ENCODE measurements at places on chromosomes 4 and X. TPM values are rescaled to one million over a fixed set of nuclear protein-coding genes. Genes with fewer than 3 reads are reported as not detected.

GRCh38 chr4:54837576-54838140 lies 179.9 kb downstream of the KIT start:
- H3K36me3 ChIP-seq = no peaks in the 10 kb centered on the region
- no peak overlapping the region for H3K4me3 ChIP-seq
- no peak overlapping the region for H3K27ac ChIP-seq
- H3K27me3 ChIP-seq = no peaks in the 10 kb centered on the region
- H3K4me1 ChIP-seq = peaks cover 14% of the 10 kb centered on the region

DNA sequence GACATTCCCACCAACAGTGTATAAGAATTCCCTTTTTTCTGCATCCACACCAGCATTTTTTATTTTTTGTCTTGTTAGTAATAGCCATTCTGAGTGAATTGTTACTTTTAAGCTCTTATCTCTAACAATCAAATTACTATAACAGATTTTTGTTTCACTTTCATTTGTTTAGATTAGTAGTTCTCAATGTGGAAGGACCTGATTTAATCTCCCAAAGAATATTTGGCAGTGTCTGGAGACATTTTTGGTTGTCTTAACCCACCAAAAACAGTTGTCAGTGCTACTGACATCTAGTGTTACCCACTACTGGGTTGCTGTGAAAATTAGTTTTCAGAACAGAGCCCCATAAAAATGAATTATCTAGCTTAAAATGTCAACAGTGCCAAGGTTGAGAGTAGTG lies 37.9 kb downstream of the RUFY3 start:
- H3K27me3 ChIP-seq = no peaks in the 10 kb centered on the region
- peaks cover 13% of the 10 kb centered on the region for H3K36me3 ChIP-seq
- DNase-seq = no peak

GRCh38 chr4:46820154-46820553 lies 88.9 kb downstream of the COX7B2 start:
- no peak overlapping the region for H3K4me3 ChIP-seq
- no peaks in the 10 kb centered on the region for H3K4me1 ChIP-seq
- no peaks in the 10 kb centered on the region for H3K27me3 ChIP-seq
- H3K36me3 ChIP-seq = no peaks in the 10 kb centered on the region
- no peak for DNase-seq

GRCh38 chrX:7801711-7802110 lies 41.3 kb upstream of the VCX start:
- no peaks in the 10 kb centered on the region for H3K27me3 ChIP-seq
- H3K27ac ChIP-seq = no peak overlapping the region
- peaks cover 7% of the 10 kb centered on the region for H3K4me1 ChIP-seq
- no peak overlapping the region for H3K4me3 ChIP-seq
- DNase-seq = no peak
- no peaks in the 10 kb centered on the region for H3K36me3 ChIP-seq

- H3K4me1 ChIP-seq = peaks cover 4% of the 10 kb centered on the region
- H3K27me3 ChIP-seq = peaks cover 3% of the 10 kb centered on the region
- no peak overlapping the region for H3K4me3 ChIP-seq
These were observed 14.7 kb upstream of the VEGFD start for GRCh38 chrX:15398874-15399273.

The GABRB1 gene
- total RNA-seq = not detected

The TSPAN5 gene
- total RNA-seq = 21.8 TPM

The ENOX2 gene
- total RNA-seq = 14.0 TPM

The DCTD gene
- total RNA-seq = 115 TPM

The HTRA3 gene
- 1.7 TPM for total RNA-seq
